ENCODE measurements at places on chromosomes 1 and 21.
A peak's percentile ranks its signal among the peaks of the same experiment; 100 is the strongest.

DNA sequence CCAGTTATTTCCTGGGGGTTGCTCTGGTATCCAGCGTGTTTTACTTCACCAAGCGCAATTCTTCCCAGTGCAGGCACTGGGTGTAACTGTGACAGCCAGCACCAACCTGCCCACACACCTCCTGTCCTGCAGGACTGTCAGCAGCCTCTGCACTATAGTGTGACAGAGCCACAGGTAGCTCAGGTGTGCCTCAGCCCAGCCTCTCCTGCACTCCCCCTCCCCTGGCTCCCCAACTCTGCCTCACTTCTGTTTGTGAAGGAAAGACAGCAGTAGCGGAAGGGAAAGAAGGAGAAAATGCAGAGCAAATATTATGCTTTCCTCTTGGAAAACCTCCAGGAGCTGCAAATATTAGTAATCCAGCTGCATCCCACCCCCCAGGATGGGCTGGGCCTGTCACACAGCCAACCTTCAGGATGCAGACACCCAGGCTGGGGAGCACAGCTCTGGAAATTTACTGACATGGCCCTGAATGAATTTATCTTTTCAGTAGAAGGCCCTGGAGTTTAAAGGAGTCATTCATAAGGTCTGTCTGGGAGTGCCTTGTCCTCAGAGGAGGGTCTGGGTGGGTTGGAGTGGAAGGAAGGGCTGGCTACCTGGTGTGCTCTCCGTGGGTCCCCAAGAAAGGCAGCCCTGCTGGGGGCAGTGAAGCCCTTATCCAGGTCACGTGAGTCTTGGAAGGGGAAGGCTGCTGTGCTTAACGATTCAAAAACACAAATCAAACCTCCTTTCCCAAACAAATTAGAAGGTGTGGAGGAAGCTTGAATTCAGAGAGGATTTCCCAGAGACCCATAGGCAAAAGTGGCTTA is 20.9 kb downstream of the CAPN2 start:
- DNase-seq, result no peak

- no peak for DNase-seq
These were observed 38.3 kb downstream of the OLIG1 start for GRCh38 chr21:33108228-33108627.

GRCh38 chr1:225329041-225329440 is 98.8 kb downstream of the LBR start:
- no peak for DNase-seq

DNA sequence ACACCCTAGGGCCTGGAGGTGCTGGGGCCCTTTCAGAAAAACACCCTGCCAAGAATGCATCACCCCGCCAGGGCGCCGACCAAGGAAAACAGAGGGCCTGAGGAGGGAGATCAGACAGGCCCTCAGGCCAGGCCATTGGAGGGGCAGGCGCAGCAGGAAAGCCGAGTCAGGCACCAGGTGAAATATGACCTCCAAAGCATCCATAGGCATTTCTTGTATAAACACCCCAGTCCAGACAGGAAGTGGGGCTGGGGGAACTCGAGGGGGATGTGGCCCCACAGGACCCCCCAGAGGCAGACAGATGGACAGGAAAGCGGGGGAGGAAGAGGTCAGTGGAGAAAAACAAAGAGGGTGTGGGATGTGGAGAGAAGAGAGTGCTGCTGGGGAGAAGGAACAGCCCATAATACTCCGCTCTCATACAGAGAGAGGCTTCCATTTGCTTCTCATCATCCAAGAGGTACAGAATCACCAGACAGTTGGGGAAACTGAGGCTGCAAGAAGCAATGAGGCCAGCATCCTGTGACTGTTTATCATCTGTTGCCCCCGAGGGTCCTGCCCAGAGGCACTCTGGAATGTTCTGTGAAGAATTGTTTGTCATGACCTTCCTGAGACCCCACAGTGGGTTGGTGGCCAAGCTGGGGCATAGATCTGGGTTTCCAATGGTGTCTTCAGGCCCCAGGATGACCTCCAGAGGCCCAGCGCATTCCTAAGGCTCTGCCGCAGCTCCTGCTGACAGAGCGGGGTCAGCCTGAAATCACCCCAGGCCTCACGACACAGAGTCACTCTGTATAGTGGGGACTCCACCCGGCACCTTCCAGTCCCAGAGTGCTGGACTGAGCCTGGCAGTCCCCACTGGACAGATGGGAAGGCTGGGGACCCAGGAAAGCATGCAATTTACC is 18.0 kb downstream of the TRIM62 start:
- peak; percentile 75 for DNase-seq

GRCh38 chr1:170533298-170533697 is 1.3 kb downstream of the GORAB start:
- DNase-seq, result peak; percentile 68

DNA sequence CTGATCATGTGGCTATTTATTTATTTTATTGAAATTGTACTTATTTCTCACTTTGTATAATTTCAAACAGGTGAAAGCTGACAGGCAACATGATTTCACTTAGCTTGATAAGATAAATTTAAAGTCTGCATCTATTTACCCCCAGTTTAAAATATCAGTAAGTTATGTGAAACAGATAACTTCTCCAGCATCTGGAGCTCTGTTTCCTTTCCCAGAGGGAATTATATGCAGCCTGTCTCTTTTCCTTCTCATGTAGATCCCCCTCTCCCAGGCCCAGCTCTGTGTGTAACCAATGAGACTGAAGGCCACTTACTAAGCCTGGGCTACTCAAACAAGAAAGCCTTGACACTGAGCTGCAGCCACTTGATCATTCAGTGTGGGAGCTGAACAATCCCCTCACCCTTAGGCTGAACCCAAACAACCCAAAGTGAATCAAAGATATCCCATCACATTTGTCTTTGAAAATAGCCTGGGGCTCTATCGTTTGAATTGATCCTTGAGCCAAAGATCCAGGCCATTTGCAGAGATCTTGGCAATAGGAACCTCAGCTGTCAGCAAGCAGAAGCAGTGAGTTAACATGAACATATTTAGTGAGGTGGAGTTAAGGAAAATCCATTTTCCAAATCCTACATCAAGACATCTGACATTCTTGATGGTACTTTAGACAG is 383.9 kb downstream of the TGFB2 start:
- DNase-seq, result no peak

GRCh38 chr1:232905331-232906034 is 44.9 kb upstream of the NTPCR start:
- peak; percentile 17 for DNase-seq

- no peak for DNase-seq
These were observed 163.9 kb downstream of the LRRC40 start for GRCh38 chr1:70041317-70042045.

DNA sequence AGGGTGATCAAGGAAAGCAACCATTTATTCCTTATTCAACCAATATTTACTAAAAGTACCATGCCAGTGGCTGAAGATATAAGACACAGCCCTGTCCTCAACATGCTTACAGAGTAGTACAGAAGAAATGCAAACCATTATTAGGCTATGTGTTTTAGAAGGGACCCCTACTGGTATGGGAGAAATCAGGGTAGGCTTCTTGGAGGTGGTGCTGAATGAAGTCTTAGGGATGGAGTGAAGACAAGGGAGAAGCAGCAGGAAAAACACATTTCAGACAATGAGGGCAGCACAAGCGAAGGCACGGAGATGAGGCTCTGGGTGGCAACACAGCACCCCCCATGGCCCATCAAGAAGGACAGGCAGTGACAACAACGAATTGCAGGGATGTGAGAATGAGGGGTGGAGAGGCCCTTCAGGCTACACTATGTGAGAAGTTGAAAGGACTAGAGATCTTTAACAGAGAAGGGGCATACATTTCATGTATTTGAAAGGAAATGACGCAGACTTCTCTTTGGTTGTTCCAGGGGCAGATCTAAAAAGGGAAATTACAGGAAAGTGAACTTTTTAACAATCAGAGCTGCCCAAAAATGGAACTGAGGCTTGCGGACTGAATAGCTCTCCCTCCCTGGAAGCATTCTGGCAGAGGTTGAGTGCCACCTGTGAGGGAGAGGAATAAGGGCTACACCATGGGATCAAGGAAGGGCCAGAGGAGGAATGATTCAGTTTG is 16.8 kb upstream of the CD58 start:
- no peak for DNase-seq

DNA sequence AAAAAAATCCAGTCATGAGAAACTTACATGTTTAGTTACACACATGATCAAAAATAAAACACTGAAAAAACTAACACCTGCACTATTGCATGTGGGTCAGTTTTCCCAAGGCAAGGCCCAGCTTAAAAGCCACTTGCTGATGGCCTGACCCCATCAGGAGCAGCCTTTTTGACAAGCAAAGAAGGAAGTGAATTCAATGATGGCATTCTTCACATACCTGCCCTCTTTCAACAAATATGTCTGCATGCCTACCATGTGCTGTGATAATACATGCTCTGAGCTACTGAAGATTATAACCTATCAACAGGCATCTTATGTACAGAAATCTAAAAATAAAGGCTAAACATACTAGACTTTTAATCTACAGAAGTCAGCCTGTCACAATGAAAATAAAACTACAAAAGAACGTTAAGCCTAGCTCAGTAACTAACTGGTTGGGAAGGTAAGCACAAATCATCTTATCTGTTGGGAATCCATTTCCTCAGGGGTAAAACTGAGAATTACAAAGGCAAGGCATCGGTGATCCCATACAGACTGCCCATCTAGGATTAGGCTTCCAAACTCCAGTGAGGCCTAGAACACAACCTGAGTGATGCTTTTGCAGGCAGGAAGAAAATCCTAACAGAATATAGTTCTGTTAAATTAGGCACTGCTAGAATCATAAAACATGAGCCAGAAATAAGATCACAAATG is 14.5 kb downstream of the SORT1 start:
- DNase-seq, result no peak

DNA sequence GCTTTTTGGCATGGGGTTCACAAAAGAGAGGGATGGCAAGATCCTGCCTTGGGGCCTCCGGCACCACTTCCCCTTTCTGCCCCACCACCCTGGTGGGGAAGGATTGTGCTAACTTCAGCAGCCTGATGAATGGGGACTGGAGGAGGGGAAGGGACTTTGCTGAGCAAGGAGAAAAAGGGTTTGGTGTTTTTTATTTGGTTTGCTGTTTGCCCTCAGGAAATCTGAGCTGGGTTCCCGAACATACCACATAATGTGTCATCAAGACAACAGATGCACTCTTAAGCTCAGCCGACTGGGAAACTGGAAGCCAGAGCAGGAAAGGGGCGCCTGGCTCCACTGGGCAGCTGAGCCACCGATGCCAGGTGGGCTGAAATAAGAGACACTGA is 19.8 kb downstream of the OLFML2B start:
- DNase-seq, result peak; percentile 96
